ENCODE measurements at places on chromosomes 13 and 19. TPM values are rescaled to one million over a fixed set of nuclear protein-coding genes. Genes with fewer than 3 reads are reported as not detected.

The CCL25 gene
- total RNA-seq: not detected

DNA sequence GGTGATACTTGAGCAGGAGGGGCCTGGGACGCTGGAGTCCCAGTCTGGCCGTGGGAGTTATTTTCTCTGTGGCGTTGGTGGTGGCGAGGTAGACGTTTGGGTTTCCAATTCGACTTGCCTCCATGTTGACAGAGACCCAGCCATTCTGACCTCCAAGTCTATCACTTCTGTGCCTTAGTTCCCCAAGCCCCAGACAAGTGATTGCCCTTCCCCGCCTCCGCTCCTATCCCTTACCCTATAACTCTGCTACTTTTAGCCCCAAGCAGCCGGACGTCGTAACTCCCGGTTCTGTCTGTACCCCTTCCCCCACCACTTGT lies 549 bp downstream of the TIMM50 start:
- H3K4me1 ChIP-seq: peaks cover 15% of the 10 kb centered on the region
- H3K27ac ChIP-seq: peak overlapping the region; percentile 91
- H3K4me3 ChIP-seq: peak overlapping the region; percentile 88

DNA sequence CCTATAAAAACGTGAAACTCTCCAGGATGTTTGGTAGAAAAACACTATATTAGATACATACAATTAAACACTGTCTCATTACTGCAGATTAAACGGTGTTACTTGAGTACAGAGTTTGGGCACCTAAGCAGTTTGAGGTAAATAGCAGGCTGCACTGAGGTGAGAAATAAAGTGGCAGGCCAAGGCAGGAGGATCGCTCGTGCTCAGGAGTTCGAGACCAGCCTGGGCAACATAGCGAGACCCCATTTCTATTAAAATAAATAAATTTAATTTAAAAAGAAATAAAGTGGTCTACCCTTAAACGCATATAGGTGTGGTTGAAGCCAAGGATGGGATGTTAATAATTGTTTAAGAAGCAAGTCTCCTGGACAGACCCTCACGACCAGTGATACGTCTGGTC lies 1.2 kb downstream of the PSPC1 start:
- peak overlapping the region; percentile 89 for H3K4me3 ChIP-seq
- peak overlapping the region; percentile 87 for H3K27ac ChIP-seq
- H3K4me1 ChIP-seq: peaks cover 13% of the 10 kb centered on the region
- H3K27me3 ChIP-seq: no peaks in the 10 kb centered on the region
- peaks cover 12% of the 10 kb centered on the region for H3K36me3 ChIP-seq

DNA sequence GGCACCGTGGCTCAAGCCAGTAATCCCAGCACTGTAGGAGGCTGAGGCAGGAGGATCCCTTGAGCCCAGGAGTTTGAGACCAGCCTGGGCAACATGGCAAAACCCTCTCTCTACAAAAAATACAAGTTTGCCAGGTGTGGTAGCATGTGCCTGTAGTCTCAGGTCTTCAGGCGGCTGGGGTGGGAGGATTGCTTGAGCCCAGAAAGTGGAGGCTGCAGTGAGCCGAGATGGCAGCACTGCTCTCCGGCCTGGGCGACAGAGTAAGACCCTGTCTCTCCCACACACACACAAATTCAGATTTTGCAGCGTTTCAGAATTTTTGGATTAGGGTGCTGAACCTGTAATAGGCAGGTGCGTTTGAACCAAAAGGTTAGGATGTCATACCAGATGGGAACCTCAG lies 2.2 kb downstream of the RPS11 start:
- no peak for DNase-seq
- H3K36me3 ChIP-seq: peaks cover 82% of the 10 kb centered on the region
- H3K27me3 ChIP-seq: no peaks in the 10 kb centered on the region
- no peak overlapping the region for H3K27ac ChIP-seq
- peaks cover 6% of the 10 kb centered on the region for H3K4me1 ChIP-seq

- peak overlapping the region; percentile 12 for H3K4me3 ChIP-seq
- no peaks in the 10 kb centered on the region for H3K27me3 ChIP-seq
- peak overlapping the region; percentile 61 for H3K27ac ChIP-seq
- H3K4me1 ChIP-seq: no peaks in the 10 kb centered on the region
- DNase-seq: peak; percentile 77
Observed at GRCh38 chr19:37999309-38000213, 92.6 kb downstream of the SIPA1L3 start.

DNA sequence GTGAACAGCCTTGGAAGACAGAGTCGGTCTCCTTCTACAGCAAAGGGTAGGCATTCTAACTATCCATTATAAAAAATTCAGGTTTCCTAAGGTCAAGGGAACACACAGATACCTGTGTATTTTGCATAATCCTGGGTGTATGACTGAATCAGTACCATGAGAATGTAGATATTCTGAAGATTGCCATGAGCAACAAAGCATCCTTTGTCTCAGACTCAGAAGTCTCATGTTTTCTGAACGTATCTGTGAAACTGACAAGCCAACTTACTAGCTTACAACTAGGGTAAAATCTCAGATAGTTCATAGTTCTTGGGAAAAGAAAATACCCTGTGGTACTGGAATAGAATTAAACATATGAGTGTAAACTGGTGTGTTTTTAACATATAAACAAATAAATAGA lies 6.5 kb downstream of the ZNF566 start:
- H3K27ac ChIP-seq: no peak overlapping the region
- no peak overlapping the region for H3K4me3 ChIP-seq
- H3K27me3 ChIP-seq: no peaks in the 10 kb centered on the region
- no peaks in the 10 kb centered on the region for H3K36me3 ChIP-seq
- DNase-seq: no peak

GRCh38 chr19:4922530-4923275 lies 13.4 kb downstream of the UHRF1 start:
- H3K27me3 ChIP-seq: no peaks in the 10 kb centered on the region
- peaks cover 5% of the 10 kb centered on the region for H3K4me1 ChIP-seq
- H3K36me3 ChIP-seq: peaks cover 7% of the 10 kb centered on the region
- H3K4me3 ChIP-seq: no peak overlapping the region

DNA sequence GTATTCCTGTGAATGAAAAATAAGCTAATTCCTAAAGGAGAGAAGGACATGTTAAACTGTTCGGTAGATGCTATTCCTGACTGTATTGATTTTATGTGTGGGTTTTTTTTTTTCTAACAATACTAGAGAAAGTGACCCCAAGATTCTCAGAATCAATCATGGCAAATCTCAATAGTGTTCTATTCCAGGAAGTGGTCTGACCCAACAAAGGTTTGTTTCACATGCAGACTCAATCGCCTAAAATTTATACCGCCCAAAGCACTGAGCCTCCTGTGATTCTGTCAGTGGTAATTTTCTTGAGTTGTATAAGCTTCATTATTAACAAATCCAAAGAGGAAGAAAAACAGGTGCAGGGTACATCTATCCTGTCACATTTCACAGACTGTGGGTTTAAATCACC lies 293.7 kb downstream of the SUCLA2 start:
- DNase-seq: no peak
- H3K36me3 ChIP-seq: no peaks in the 10 kb centered on the region
- no peak overlapping the region for H3K4me3 ChIP-seq
- H3K27me3 ChIP-seq: peaks cover 48% of the 10 kb centered on the region

The ZNF132 gene
- not detected for total RNA-seq

- peaks cover 6% of the 10 kb centered on the region for H3K4me1 ChIP-seq
- H3K36me3 ChIP-seq: no peaks in the 10 kb centered on the region
- peak overlapping the region; percentile 69 for H3K4me3 ChIP-seq
Observed at GRCh38 chr13:23579896-23580683, 9.9 kb downstream of the TNFRSF19 start.

- no peaks in the 10 kb centered on the region for H3K27me3 ChIP-seq
- H3K4me1 ChIP-seq: peaks cover 15% of the 10 kb centered on the region
- no peak overlapping the region for H3K27ac ChIP-seq
- H3K4me3 ChIP-seq: no peak overlapping the region
- no peak for DNase-seq
Observed at GRCh38 chr13:26560456-26560855, 3.0 kb downstream of the WASF3 start.

- peak; percentile 9 for DNase-seq
- no peaks in the 10 kb centered on the region for H3K36me3 ChIP-seq
- H3K4me3 ChIP-seq: peak overlapping the region; percentile 48
- H3K4me1 ChIP-seq: no peaks in the 10 kb centered on the region
- peaks cover 40% of the 10 kb centered on the region for H3K27me3 ChIP-seq
Observed at GRCh38 chr13:94712812-94713560, 641 bp upstream of the SOX21 start.

DNA sequence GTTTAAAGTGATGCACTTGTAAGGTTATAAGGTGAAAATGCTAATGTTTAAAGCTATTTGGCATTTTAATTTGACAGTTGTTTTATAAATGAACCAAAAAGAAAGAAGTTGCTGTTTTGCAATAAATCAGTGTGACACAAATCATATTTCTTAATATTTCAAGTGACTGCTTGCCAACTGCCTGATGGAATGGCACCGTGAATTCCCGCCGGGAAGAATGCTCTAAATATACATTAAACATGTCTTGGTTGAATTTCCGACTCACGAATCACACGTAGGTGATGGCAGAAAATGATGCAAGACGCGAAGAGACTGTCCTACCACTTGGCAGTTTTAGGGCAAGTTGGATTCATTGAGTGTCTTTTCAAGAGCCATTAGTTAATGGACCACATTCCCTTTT lies 3.1 kb upstream of the GJB2 start:
- no peaks in the 10 kb centered on the region for H3K27me3 ChIP-seq
- no peak overlapping the region for H3K4me3 ChIP-seq
- peak; percentile 37 for DNase-seq
- no peaks in the 10 kb centered on the region for H3K36me3 ChIP-seq

GRCh38 chr13:70310396-70311119 lies 202.3 kb upstream of the KLHL1 start:
- no peak overlapping the region for H3K4me3 ChIP-seq
- H3K27ac ChIP-seq: no peak overlapping the region
- no peaks in the 10 kb centered on the region for H3K36me3 ChIP-seq
- DNase-seq: peak; percentile 62

The SMIM7 gene
- total RNA-seq: 81.8 TPM

The ZFP82 gene
- total RNA-seq: 0.37 TPM

DNA sequence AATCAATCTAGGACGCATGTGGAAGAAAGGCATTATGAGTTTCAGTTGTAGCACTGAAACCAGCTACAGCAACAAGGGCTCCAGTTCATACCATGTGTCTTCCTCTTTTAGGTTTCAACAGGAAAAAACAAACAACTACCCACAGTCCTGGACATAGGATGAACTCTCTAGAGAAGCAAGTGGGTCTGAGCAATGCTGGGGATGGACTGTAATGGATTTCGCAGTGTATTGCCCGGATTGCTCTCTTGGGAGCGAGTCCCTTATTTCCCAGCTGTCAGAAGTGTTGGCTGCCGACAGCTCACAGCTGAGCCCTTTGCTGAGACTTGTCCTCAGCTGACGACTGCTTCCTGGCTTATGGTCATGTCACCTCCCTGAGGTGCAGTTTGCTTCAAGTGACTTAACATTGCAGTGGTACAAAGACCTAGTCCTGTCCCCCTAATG lies 12.1 kb upstream of the MYCBP2 start:
- no peaks in the 10 kb centered on the region for H3K4me1 ChIP-seq
- peaks cover 27% of the 10 kb centered on the region for H3K27me3 ChIP-seq
- H3K4me3 ChIP-seq: no peak overlapping the region
- DNase-seq: no peak
- no peak overlapping the region for H3K27ac ChIP-seq

The ZNF579 gene
- 12.6 TPM for total RNA-seq

The PCSK4 gene
- 3.4 TPM for total RNA-seq

The B9D2 gene
- 5.7 TPM for total RNA-seq

- peaks cover 13% of the 10 kb centered on the region for H3K36me3 ChIP-seq
- no peaks in the 10 kb centered on the region for H3K27me3 ChIP-seq
- DNase-seq: no peak
- peaks cover 35% of the 10 kb centered on the region for H3K4me1 ChIP-seq
- peak overlapping the region; percentile 74 for H3K27ac ChIP-seq
Observed at GRCh38 chr19:16607819-16608218, 20.2 kb downstream of the MED26 start.

- peaks cover 62% of the 10 kb centered on the region for H3K36me3 ChIP-seq
- H3K4me1 ChIP-seq: peaks cover 25% of the 10 kb centered on the region
- H3K27me3 ChIP-seq: no peaks in the 10 kb centered on the region
- H3K27ac ChIP-seq: peak overlapping the region; percentile 91
Observed at GRCh38 chr19:56092685-56093631, 28.1 kb downstream of the ZNF787 start.

The APOC4 gene
- not detected for total RNA-seq

The GPR183 gene
- total RNA-seq: not detected

DNA sequence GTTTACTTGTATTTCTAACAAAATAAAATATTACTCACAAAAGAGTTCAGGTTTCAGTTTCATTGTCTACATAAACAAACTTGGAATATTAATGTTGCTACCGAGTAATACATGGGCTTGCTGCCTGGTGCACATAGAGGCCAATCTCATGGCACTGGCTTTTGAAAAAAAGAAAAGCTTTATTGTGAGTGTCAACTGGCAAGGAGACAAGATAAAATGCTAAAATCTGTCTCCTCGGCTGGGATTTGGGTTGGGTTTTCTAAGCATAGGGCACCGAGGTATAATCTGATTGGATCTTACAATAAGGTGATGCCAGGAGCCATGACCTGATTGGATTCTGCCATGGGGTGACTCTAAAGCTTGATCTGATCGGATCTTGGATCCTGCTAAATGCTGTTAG lies 1519.9 kb upstream of the MIR17HG start:
- H3K36me3 ChIP-seq: no peaks in the 10 kb centered on the region
- H3K4me3 ChIP-seq: no peak overlapping the region
- H3K27me3 ChIP-seq: no peaks in the 10 kb centered on the region
- no peak for DNase-seq

DNA sequence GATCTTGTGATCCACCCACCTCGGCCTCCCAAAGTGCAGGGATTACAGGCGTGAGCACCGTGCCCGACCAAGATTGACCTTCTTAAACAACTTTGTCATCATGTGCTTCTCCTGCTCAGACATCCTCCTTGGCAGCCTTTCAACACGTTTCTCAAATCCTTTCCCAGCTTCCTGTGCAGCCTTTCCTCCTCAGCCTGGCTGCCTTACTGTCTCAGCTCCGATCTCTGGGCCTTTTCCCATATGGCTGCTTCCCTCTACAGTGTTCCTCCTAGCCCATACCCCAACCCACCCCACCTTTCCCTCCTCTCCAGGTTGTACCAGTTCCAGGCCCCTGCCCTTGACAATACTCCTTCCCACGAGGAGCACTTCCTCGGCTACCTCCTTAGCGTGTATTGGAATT lies 7.2 kb downstream of the PHF11 start:
- H3K36me3 ChIP-seq: no peaks in the 10 kb centered on the region
- H3K27me3 ChIP-seq: no peaks in the 10 kb centered on the region
- no peak for DNase-seq
- H3K27ac ChIP-seq: no peak overlapping the region
- H3K4me1 ChIP-seq: peaks cover 19% of the 10 kb centered on the region
- no peak overlapping the region for H3K4me3 ChIP-seq

The ZNF134 gene
- 18.8 TPM for total RNA-seq

DNA sequence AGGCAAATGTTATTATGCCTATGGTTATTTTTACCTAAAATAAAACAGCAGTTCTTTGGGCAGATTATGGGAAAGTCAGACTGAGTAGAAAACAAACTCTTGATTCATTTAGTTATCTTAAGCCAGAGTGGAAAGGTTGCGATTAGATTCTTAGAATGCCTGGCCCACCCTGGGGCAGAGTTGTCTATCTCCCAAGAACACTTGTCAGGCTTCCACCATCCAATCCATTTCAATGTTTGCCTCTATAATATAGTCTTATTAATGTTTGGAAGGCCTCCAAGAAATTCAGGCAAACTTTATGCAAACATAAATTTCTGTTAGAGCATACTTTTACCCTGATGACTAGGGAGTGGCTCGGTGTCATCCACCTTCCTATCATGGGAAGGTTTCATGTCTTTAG lies 207.0 kb downstream of the SLITRK6 start:
- H3K4me3 ChIP-seq: no peak overlapping the region
- H3K4me1 ChIP-seq: peaks cover 21% of the 10 kb centered on the region
- no peaks in the 10 kb centered on the region for H3K27me3 ChIP-seq
- H3K36me3 ChIP-seq: no peaks in the 10 kb centered on the region
- H3K27ac ChIP-seq: no peak overlapping the region
- no peak for DNase-seq

The CYP4F12 gene
- 0.56 TPM for total RNA-seq

The RDH8 gene
- total RNA-seq: not detected

The ELSPBP1 gene
- total RNA-seq: not detected

Measured in MCF 10A (cell line).